Sigmoid colon (tissue), 7 donors: ENCODE measurements at places on chromosomes 2 and 18. TPM values are rescaled to one million over a fixed set of nuclear protein-coding genes. Genes with fewer than 3 reads are reported as not detected.

CPO gene
- 0.95 TPM for total RNA-seq

GKN2 gene
- not detected for total RNA-seq

GRCh38 chr2:179082697-179083096 is 32.8 kb upstream of the CCDC141 start:
- no peak for DNase-seq

DNA sequence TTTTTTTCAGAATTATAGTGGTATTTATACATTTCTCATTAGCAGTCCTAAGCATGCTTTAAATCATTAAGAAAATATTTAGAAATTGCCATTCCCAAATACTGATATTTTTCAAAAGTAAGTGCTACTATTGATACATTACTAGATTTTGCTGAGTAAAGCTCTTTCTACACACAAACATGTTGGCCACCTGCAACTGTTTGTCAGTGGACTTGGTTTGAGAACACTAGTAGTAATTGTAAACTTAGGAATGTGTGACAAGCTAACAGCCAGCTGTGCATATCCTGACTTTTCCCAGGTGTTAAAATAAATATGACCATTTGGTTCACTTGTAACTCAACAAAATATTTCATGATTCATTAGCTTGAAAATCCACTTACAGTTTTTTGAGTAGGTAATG is 103.1 kb downstream of the MSTN start:
- no peak for DNase-seq

- no peak for DNase-seq
These were observed 172.2 kb downstream of the MBD2 start for GRCh38 chr18:54052259-54052658.

TFCP2L1 gene
- 0.55 TPM for total RNA-seq

- no peak for DNase-seq
These were observed 110.0 kb downstream of the COL4A4 start for GRCh38 chr2:227054006-227054405.
